HFFc6 (cell line): ENCODE measurements at places on chromosomes 6 and 20. TPM values are rescaled to one million over a fixed set of nuclear protein-coding genes. Genes with fewer than 3 reads are reported as not detected.

- H3K4me1 ChIP-seq: peaks cover 23% of the 10 kb centered on the region
- peaks cover 10% of the 10 kb centered on the region for H3K27me3 ChIP-seq
- no peaks in the 10 kb centered on the region for H3K36me3 ChIP-seq
- H3K27ac ChIP-seq: no peak overlapping the region
Observed at GRCh38 chr6:45949256-45949655, 66.4 kb downstream of the CLIC5 start.

The SCGN gene
- not detected in 3 replicates for total RNA-seq

DNA sequence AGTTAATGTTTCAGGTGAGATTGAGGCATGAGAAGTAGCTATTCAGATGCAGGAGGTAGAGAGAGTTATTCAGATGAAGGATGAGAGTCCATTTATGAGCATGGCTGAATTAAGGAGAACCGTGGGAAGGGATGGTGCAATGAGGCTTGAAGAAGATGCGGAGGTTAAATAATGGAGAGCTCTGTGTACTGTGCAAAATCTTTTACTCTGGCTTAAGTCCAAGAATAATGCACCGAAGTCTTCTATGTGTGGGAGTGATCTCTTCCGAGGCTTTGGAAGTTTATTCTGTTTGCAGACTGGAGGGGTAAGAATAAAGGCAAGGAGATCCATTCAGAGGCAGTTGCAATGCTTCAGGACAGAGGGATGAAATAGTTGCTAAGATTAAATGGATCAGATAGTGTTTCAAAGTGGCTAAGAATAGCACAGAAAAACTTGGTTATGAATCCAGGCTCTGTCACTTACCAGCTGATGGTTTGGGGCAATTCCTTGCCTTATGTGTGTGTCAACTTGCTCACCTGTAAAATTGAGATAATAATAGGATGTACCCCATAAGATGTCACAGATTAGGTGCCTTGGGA, 467.1 kb downstream of the HDGFL1 start:
- no peak overlapping the region for H3K27ac ChIP-seq
- H3K4me3 ChIP-seq: no peak overlapping the region
- H3K27me3 ChIP-seq: no peaks in the 10 kb centered on the region; the same call in 1 of the 2 replicates
- no peaks in the 10 kb centered on the region for H3K4me1 ChIP-seq

The MATN4 gene
- not detected in 3 replicates for total RNA-seq

- H3K36me3 ChIP-seq: peaks cover 25% of the 10 kb centered on the region
- no peaks in the 10 kb centered on the region for H3K27me3 ChIP-seq
- no peak for DNase-seq
- peaks cover 28% of the 10 kb centered on the region for H3K4me1 ChIP-seq
- H3K27ac ChIP-seq: no peak overlapping the region
- no peak overlapping the region for H3K4me3 ChIP-seq
Observed at GRCh38 chr6:101668496-101669030, 275.1 kb downstream of the GRIK2 start.

The CLIC5 gene
- total RNA-seq: not detected in 3 replicates

The RCAN2 gene
- 0.06 and 1.1 TPM in 2 replicates for total RNA-seq

DNA sequence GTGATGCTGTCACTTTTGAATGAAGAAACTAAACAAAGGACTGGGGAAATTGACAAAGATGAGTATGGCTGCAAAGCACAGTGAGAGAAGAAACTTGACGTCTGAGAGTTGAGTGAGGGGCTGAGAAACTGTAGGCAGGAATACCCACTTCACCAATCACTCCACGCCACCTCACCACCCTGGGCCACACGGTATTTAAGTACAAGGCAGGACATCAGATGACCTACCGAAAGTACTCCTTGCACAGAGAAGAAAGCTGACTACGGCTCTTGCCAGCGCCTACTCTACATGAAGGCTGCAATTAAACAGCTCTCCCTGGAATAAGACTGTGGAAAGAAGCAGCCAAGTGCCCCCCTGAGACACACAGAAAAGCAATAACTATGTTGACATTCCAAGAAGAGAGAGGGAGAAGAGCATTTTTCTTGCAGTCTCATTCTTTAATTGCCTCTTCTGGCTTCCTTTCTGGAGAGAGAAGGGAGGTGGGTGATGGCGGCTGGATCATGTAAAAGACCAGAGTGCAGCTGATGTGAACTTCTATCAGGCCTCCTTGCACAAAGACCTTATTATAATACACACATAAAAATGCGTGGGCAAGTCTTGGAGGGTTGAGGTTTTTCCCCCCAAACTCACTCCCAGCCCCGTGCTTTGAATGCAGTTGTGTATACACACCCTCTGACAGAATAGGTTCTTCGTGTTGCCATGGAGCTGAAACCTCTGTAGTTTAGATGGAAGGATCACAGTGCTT, 44.6 kb downstream of the HIVEP2 start:
- H3K36me3 ChIP-seq: peaks cover 7% of the 10 kb centered on the region; the same call in 1 of the 2 replicates
- no peak for DNase-seq
- peaks cover 2% of the 10 kb centered on the region; the same call in 1 of the 2 replicates for H3K27me3 ChIP-seq
- H3K4me3 ChIP-seq: no peak overlapping the region
- H3K27ac ChIP-seq: no peak overlapping the region

- H3K27ac ChIP-seq: no peak overlapping the region
- H3K27me3 ChIP-seq: peaks cover 1% of the 10 kb centered on the region
- H3K36me3 ChIP-seq: no peaks in the 10 kb centered on the region
- no peak overlapping the region for H3K4me3 ChIP-seq
- DNase-seq: no peak
Observed at GRCh38 chr6:48311301-48311700, 200.3 kb upstream of the PTCHD4 start.

GRCh38 chr20:31820228-31820627, 1.1 kb downstream of the MYLK2 start:
- H3K27me3 ChIP-seq: peaks cover 1% of the 10 kb centered on the region; the same call in 1 of the 2 replicates
- H3K4me3 ChIP-seq: no peak overlapping the region
- no peak overlapping the region for H3K27ac ChIP-seq
- peaks cover 10% of the 10 kb centered on the region for H3K4me1 ChIP-seq
- no peaks in the 10 kb centered on the region for H3K36me3 ChIP-seq

GRCh38 chr6:26249957-26250697, 114.9 kb upstream of the BTN3A2 start:
- DNase-seq: peak; percentile 75
- H3K4me3 ChIP-seq: peak overlapping the region; percentile 89
- H3K4me1 ChIP-seq: peaks cover 38% of the 10 kb centered on the region
- H3K27ac ChIP-seq: peak overlapping the region; percentile 92

GRCh38 chr6:24933868-24934401, 1.8 kb downstream of the RIPOR2 start:
- no peak for DNase-seq
- H3K36me3 ChIP-seq: no peaks in the 10 kb centered on the region
- H3K27me3 ChIP-seq: peaks cover 11% of the 10 kb centered on the region
- no peak overlapping the region for H3K27ac ChIP-seq
- H3K4me3 ChIP-seq: no peak overlapping the region

DNA sequence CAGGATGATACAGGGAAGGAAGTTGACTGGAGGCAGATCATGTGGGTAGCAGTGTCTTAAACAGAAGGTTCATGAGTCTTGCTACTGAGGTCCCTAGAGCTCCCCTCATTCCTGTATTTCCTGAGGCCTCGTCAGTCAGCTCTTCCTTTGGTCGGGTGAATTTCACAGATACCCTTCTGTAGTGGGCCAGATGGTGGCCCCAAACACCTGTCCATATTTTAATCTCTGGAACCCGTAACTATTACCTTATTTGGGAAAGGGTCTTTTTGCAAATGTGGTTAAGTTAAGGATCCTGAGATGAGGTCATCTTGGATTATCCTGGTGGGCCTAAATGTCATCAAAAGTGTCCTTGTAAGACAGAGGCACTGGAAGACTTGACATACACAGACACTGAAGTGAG, 9.6 kb downstream of the KCNS1 start:
- no peak overlapping the region for H3K27ac ChIP-seq
- peaks cover 16% of the 10 kb centered on the region for H3K36me3 ChIP-seq
- DNase-seq: no peak
- peaks cover 2% of the 10 kb centered on the region for H3K27me3 ChIP-seq
- no peak overlapping the region for H3K4me3 ChIP-seq

The ATP6V1G2 gene
- total RNA-seq: 2.6 to 5.0 TPM (median 3.6 TPM) in 3 replicates

GRCh38 chr6:5054245-5054873, 30.8 kb upstream of the PPP1R3G start:
- peaks cover 43% of the 10 kb centered on the region for H3K4me1 ChIP-seq
- H3K4me3 ChIP-seq: peak overlapping the region; percentile 84
- peaks cover 17% of the 10 kb centered on the region for H3K36me3 ChIP-seq
